ENCODE measurements at places on chromosomes 11 and 22. TPM values are rescaled to one million over a fixed set of nuclear protein-coding genes. Genes with fewer than 3 reads are reported as not detected.

The IRAG1 gene
- 0.03 TPM for total RNA-seq

The GRM5 gene
- total RNA-seq = not detected

The CELF1 gene
- total RNA-seq = 44.2 TPM

The PGA5 gene
- total RNA-seq = not detected

The LRRC56 gene
- 1.0 TPM for total RNA-seq

Data from A549 treated with AZD2906 at 1 μM for 4 hours (cell line).